ENCODE measurements at places on chromosomes 16 and 17.

DNA sequence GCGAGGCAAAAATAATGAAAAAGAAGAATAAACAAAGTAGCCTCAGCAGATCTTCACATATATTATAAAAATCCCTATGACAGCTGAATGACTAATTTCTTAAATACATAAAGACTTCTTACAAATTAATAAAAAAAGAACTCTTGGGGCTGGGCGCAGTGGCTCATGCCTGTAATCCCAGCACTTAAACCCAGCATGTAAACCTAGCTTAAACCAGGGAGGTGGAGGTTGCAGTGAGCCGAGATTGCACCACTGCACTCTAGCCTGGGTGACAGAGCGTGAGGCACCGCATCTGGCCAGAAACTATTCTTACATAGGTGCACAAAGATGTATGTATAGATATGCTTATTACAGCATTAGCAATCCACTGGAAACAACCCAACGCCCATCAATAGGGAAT, 27.7 kb downstream of the C17orf100 start:
- DNase-seq, result no peak

DNA sequence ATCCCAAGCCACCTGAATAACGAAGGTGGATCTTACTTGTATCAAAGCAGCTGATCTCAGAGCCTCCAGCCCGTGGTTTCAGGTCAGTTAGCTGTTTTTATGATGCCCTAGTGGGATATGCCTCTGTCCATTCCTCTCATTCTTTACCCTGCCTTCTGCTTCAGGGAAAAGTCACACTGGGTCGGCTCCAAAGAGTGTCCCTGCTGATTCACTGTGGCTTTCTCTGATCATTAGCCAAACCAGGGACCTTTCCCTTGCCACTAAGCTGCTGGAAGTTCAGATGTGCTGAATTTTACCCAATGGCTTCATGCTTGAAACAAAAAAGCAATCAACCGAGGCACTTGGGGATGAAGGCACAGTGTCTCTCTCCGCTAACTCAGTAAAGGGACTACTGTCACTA, 170.2 kb upstream of the SALL1 start:
- no peak for DNase-seq

GRCh38 chr16:87457709-87458423, 35.0 kb downstream of the ZCCHC14 start:
- DNase-seq, result peak; percentile 82

- no peak for DNase-seq
These were observed 1270.9 kb downstream of the CDH11 start for GRCh38 chr16:63850979-63851378.

DNA sequence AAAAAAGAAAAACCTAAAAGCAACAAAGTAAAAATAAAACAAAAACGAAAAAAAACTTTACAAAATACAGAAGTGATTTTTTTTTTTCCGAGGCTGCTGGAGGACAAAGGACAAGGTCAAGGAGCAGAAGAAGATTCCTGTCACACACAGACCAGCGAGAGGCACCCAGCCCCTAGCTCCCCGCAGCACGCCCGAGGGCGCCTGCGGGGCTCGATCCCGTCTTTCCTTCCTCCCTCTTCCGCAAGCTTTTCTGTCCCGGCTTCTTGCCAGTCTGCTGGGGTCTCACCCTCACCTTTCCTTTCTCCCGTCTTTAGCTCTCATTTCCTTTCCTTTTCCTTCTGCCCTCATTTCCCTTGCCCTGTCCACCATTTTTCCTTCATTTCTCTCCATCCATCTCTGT, 66.1 kb upstream of the DNAH17 start:
- DNase-seq, result no peak

DNA sequence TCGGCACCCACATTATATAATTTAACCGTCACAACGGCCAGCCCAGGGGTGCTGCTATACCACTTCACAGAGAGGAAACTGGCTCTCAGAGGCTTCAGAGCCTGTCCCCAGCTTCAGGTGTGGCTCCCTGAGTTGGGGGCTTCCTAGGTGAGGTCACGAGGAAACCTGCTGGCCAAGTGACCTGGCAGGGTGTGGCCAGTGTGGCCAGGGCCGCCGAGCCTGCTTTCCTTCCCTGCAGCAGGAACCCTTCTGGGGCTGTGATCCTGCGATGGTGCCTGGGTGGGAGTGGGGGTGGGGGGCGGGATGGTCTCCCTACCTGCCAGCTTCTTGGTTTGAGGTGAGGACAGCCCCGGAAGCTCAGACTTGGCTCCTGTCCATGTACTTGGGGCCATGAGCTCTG, 39.9 kb downstream of the ADCY7 start:
- no peak for DNase-seq

GRCh38 chr16:14513389-14514107, 116.5 kb downstream of the PARN start:
- no peak for DNase-seq

GRCh38 chr17:2068031-2068518, 13.2 kb downstream of the HIC1 start:
- no peak for DNase-seq

GRCh38 chr17:56798916-56799315, 34.8 kb downstream of the C17orf67 start:
- DNase-seq, result no peak

- no peak for DNase-seq
These were observed 108.2 kb downstream of the N4BP1 start for GRCh38 chr16:48501516-48502377.

GRCh38 chr16:35552763-35553162, 2093.4 kb downstream of the TP53TG3F start:
- no peak for DNase-seq

GRCh38 chr16:70688246-70688742, 2.4 kb upstream of the MTSS2 start:
- no peak for DNase-seq

DNA sequence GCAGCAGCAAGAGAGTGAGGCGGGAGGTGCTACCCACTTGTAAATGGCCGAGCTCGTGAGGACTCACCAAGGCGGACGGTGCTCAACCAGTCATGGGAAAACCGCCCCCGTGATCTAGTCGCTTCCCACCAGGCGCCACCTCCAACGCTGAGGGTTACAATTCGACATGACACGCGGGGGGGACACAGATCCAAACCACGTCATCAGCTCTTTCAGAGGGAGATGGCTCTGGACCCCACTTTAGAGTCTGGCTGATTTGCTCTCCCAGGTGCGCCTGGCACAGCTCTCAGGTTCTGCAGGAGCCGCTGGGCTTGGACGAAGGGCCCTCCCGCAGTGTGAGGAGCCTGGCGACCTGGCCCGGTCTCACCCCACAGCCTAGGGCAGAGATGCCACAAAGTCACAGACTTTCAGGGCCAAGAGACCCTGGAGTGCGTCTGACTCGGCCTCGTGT, 21.1 kb upstream of the DOC2B start:
- no peak for DNase-seq

DNA sequence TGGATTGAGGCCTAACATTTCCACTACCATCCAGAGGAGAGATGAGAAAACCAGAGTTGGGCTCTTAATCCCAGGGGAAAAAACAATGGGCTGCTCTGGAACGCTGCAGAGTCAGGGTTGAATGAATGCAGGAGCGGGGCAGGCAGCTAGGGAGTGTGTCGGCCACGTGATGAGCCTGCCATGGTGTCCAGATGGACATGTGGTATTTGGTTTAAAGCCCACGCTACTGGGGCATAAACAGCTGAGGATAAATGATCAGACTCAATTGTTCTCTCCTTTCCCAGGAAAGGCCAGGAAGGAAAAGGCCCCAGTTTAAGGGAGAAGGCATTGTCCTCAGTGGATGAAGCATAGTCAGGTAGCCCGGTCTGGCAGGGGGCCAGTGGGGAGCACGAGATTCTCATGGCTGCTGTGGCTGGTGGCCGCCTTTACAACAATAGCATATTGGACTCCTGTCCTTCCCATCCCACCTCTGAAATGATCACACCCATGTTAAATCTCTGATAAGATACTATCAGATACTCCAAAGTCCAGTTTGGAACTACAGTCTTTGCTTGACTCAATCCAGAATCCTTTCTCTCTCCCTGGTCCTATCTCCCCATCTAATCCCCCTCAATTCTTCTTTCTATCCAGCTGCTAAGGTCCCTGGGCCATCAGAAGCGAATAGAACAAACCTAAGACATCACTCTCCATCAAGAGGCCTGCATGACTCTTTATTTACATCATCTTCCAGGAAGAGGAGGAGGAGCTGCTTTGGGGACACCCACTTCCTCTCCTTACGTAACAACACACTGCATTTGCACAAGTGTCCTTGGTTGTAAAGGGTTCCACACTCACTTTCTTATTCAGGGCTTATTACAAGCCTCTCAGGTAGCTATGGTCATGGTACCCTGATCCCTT, 20.4 kb downstream of the CA4 start:
- DNase-seq, result peak; percentile 68

GRCh38 chr17:29594519-29595090, 1.7 kb downstream of the ANKRD13B start:
- no peak for DNase-seq

GRCh38 chr17:69949973-69950695, 124.9 kb upstream of the KCNJ16 start:
- DNase-seq, result no peak

DNA sequence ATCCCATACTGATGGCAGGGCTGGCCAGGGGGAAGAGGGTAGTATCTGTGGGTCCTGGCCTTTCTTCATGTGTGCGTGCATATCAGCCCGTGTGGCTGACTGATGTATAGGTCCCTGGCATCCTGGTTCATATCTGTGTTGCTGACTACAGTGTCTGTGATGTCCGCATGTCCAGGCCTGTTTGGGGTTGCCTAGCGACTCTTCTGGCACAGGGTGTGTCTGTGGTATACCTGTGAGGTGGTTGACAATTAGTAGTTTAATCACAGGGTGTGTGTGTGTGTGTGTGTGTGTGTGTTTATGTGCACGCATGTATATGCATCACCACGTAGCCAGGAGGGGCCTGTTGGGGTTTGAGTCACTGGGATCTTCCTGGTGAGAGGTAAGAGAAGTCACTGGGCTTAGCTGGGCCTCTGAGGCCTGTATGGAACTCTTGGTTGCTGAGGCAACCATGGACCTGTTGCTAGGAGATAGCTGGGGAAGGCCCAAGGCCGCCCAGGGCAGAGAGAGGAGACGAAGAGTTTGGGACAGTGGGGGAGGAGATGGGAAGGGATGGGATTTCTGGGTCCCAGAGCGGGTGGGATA, 603 bp upstream of the TMEM95 start:
- peak; percentile 44 for DNase-seq

GRCh38 chr17:5416901-5417300, 2.6 kb downstream of the NUP88 start:
- DNase-seq, result no peak

DNA sequence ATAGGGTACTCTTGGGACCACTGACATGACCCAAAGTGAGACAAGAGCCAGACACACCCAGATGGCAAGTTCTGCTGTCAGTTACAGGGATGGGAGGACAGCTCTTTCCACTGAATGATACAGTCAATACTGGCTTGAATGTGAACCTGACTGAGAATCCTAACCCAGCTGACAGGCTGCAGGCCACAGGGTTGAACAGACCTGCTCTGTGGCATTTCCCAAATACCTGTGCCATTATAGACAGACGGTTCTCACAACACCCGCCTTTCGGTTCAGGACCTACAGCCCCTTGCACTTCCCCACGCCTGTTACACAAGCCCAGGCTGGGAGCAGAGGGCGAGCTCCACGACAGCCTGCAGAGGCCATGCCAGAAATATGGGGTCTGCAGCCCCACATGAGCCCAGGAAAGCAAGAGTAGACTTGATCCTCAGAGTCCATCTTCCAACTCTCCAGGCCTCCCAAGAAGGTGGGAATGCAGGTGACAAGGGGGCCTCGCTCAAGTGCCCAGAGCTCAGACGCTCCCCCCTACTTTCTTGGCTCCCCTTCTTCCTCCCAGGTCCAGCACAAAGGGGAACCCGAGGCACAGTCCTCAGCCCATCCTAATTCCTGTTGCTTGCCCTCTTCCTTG, 314.3 kb downstream of the SOX9 start:
- DNase-seq, result no peak

- DNase-seq, result no peak
These were observed 91.1 kb downstream of the IRF8 start for GRCh38 chr16:85989863-85990643.

Measured in activated CD4-positive, alpha-beta T cell treated with anti-CD3 and anti-CD28 coated beads, Interleukin-2, amount 50 U/mL, for 16 hours (primary cell).